ENCODE measurements at places on chromosomes 1 and 21. TPM values are rescaled to one million over a fixed set of nuclear protein-coding genes. Genes with fewer than 3 reads are reported as not detected.

DNA sequence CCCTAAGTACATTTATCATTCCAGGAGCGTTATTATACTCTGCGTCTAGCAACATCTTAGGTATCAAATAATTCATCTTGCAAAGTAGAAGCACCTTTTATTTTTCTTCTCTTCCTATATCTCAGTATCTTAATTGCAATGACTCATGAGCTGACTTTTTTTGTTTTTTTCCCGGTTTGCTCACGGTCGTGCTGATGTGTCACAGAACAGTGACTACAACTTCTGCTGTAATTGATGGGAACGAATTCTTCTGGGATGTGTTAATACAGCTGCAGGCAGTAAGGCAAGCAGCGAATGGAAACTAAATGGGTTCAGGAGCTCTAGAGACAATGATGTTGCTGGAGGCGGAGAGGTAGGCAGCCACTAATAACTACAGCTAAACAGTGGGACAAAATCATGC lies 89.8 kb upstream of the TMPRSS15 start:
- no peak for DNase-seq
- no peak overlapping the region for H3K27ac ChIP-seq
- H3K27me3 ChIP-seq = no peaks in the 10 kb centered on the region
- H3K4me3 ChIP-seq = no peak overlapping the region
- H3K36me3 ChIP-seq = no peaks in the 10 kb centered on the region

DNA sequence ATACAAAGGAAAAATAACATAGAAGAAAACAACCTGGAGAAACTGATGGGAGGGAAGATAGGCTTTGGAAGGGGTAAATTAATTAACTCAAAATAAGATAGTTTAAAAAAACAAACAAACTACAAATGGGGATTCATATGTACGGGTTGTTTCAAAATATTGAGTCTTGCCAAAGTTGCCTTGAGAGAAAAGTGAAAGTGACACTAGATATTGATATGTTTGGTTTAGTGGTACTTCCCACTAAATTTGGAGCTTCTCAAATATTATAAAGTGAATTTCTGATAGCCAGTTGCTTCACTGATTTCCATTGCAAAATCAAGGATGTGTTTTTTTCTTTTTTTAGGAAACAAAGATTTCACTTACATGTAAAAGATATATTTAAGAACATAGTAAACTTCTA lies 149.5 kb upstream of the RUNX1 start:
- peaks cover 28% of the 10 kb centered on the region for H3K4me1 ChIP-seq
- H3K36me3 ChIP-seq = no peaks in the 10 kb centered on the region
- H3K4me3 ChIP-seq = no peak overlapping the region
- H3K27ac ChIP-seq = peak overlapping the region; percentile 56
- H3K27me3 ChIP-seq = no peaks in the 10 kb centered on the region
- no peak for DNase-seq

- H3K27ac ChIP-seq = no peak overlapping the region
- no peaks in the 10 kb centered on the region for H3K36me3 ChIP-seq
- no peaks in the 10 kb centered on the region for H3K4me1 ChIP-seq
- no peak overlapping the region for H3K4me3 ChIP-seq
These were observed 35.8 kb downstream of the C1orf198 start for GRCh38 chr1:230832476-230832875.

- no peaks in the 10 kb centered on the region for H3K36me3 ChIP-seq
- H3K4me1 ChIP-seq = peaks cover 5% of the 10 kb centered on the region
- no peak overlapping the region for H3K4me3 ChIP-seq
- no peak for DNase-seq
- H3K27ac ChIP-seq = no peak overlapping the region
- peaks cover 17% of the 10 kb centered on the region for H3K27me3 ChIP-seq
These were observed 197.6 kb upstream of the FOXD3 start for GRCh38 chr1:63124666-63125191.

DNA sequence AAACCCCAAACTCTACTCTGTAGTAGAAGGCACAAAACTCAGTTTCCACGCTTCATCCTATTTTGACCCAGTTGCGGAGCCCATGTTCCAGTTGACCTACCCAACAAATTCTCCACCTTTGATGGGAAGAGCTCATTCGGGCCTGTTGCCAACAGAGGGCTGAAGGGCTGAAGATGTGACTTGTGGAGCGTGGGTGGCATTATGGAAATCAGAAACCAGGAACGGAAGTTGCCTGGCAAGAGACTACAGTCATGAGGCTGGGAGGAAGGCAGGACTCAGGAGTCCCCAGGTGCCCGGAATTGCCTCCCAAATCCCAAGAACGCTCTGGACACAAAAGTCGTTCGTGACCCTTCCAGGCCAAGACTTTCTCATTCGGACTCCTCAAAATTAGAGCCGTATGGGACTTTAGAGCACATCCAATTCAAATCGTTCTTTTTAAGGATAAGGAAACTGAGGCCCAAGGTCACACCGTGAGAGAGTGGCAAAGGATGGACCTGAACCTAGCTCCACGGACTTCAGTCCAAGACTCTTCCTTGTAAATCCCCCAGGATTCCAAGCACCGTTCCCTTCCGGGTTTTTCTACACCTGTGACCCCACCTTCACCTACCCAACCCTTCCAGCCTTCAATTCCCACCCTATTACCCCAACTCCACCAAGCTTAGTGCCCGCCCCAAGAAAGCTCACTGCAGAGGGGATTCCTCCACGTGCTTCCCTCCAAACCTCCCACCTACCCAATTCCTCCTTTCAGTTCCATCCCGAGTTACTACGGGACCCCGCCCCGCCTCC lies 739 bp downstream of the SMG5 start:
- H3K4me3 ChIP-seq = peak overlapping the region; percentile 93
- H3K27me3 ChIP-seq = no peaks in the 10 kb centered on the region
- H3K36me3 ChIP-seq = peaks cover 25% of the 10 kb centered on the region

- no peak for DNase-seq
- no peak overlapping the region for H3K4me3 ChIP-seq
- no peaks in the 10 kb centered on the region for H3K4me1 ChIP-seq
- peaks cover 24% of the 10 kb centered on the region for H3K27me3 ChIP-seq
- no peaks in the 10 kb centered on the region for H3K36me3 ChIP-seq
These were observed 22.9 kb upstream of the FOXE3 start for GRCh38 chr1:47393141-47393540.

- peaks cover 4% of the 10 kb centered on the region for H3K4me1 ChIP-seq
- no peak overlapping the region for H3K4me3 ChIP-seq
- no peak overlapping the region for H3K27ac ChIP-seq
- no peak for DNase-seq
- peaks cover 19% of the 10 kb centered on the region for H3K27me3 ChIP-seq
These were observed 21.9 kb upstream of the MNDA start for GRCh38 chr1:158809256-158809655.

DNA sequence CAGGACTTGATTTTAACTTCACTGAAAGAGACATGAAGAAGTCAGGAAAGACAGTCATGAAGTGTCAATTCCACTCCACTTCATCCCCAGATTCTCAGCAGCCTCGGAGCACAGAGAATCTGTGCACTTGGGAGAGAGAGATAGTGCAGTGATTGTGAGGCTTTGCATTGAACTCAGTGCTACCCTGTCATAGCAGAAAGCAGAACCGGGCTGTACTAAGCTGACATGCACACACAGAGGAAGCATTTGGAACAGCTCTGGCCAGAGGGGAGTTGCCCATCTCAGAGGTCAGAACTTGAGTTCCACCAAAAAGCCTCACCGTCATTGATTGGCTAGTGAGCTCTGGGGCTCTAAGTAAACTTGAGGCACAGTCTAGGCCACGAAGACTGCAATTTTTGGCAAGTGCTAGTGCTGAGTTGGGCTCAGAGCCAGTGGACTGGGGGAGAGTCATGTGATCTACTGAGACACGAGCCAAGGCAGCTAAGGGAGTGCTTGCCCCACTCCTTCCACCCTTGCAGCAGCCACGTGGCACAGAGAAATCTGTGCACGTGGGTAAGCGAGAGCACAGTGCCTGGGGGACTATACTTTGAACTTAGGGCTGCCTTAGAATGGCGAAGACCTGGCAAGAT lies 810.2 kb upstream of the ADAMTS5 start:
- no peak overlapping the region for H3K4me3 ChIP-seq
- no peak overlapping the region for H3K27ac ChIP-seq
- H3K4me1 ChIP-seq = no peaks in the 10 kb centered on the region
- H3K27me3 ChIP-seq = no peaks in the 10 kb centered on the region
- no peak for DNase-seq

GRCh38 chr1:51417496-51418383 lies 87.4 kb upstream of the TTC39A start:
- H3K27ac ChIP-seq = no peak overlapping the region
- DNase-seq = no peak
- H3K4me1 ChIP-seq = peaks cover 2% of the 10 kb centered on the region
- peaks cover 40% of the 10 kb centered on the region for H3K36me3 ChIP-seq
- H3K27me3 ChIP-seq = no peaks in the 10 kb centered on the region

GRCh38 chr1:32871364-32872191 lies 866 bp upstream of the FNDC5 start:
- H3K27me3 ChIP-seq = peaks cover 49% of the 10 kb centered on the region
- no peak overlapping the region for H3K27ac ChIP-seq
- no peaks in the 10 kb centered on the region for H3K36me3 ChIP-seq

DNA sequence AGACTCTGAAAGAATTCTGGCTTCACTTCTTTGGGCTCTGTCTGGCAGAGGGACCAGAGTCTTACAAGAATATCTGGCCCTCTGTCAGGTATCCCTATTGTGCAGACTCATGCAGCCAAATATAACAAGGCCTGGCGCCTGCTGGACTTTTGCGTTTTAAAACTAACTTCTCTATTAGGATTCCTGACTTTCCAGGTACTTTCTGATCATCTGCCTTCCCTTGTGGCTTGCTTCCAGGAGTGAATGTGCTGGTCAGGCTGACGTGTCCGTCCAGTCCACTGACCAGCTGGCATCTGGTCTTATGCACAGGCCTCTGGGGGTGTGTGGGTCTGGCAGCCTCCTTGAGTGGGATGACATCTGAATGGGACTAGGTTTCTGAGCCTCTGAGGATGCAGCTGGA lies 8.6 kb upstream of the RAB29 start:
- no peaks in the 10 kb centered on the region for H3K27me3 ChIP-seq
- H3K36me3 ChIP-seq = no peaks in the 10 kb centered on the region
- H3K27ac ChIP-seq = no peak overlapping the region
- peaks cover 11% of the 10 kb centered on the region for H3K4me1 ChIP-seq
- H3K4me3 ChIP-seq = no peak overlapping the region

- peaks cover 72% of the 10 kb centered on the region for H3K36me3 ChIP-seq
- no peak overlapping the region for H3K4me3 ChIP-seq
- no peak for DNase-seq
- H3K27ac ChIP-seq = no peak overlapping the region
These were observed 290.3 kb upstream of the B3GALT2 start for GRCh38 chr1:193476748-193477147.

DNA sequence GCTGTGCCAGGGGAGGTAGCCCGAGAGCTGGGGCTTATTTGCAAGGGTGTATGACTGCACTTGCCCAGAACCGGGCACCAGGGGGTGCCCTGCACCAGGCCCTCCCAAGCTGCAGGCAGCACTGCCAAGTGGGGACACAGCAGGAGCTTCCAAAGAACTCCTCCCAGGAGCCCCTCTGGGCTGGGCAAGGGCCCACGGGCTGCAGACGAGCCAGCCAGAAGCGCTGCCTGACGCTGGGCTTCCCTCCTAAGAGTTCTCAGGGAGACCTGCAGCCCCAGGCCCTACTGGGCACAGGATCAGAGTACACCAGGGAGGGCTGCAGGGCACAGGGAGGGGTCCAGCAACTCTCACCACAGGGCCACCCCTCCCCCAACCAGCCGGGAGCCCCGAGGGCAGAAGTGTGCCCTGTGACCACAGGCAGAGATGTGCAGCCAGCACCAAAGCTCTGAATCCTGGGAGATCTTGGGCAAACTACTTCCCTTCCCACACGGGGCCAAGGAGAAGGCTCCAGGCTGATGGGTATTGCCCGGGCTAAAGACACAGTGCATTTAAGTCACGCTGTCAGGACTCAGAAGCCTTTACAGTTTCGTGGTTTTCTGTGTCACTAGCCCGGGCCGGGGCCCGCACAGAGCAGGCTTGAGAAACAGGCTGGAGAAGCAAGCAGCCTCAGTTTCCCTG lies 63.4 kb downstream of the KCNAB2 start:
- peaks cover 2% of the 10 kb centered on the region for H3K27me3 ChIP-seq
- no peaks in the 10 kb centered on the region for H3K36me3 ChIP-seq
- no peak overlapping the region for H3K27ac ChIP-seq
- H3K4me3 ChIP-seq = no peak overlapping the region
- no peaks in the 10 kb centered on the region for H3K4me1 ChIP-seq

- no peak overlapping the region for H3K27ac ChIP-seq
- no peak overlapping the region for H3K4me3 ChIP-seq
- no peaks in the 10 kb centered on the region for H3K4me1 ChIP-seq
- no peaks in the 10 kb centered on the region for H3K27me3 ChIP-seq
- DNase-seq = no peak
These were observed 38.8 kb downstream of the TBX15 start for GRCh38 chr1:118949315-118949714.

DNA sequence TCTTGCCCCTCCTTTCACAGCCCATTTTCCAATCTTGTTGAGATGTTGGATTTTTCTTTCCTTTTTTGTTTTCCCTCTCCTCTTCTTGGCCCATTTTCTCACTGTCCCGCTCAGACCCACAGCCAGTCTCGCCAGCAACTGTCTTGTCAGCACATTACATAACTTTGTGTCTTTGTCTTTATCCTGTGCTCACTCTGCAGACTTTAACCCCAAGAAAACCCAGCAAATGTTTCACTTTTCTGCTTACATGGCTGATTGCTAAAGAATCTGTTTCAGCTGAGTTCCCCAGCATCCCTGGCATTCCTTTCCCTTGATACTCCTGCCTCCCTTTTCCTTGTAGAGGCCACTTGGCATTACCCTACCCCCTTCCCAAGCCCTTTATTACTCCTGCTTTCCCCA lies 74.6 kb downstream of the ZNF648 start:
- DNase-seq = no peak
- peaks cover 12% of the 10 kb centered on the region for H3K27me3 ChIP-seq
- H3K4me1 ChIP-seq = peaks cover 4% of the 10 kb centered on the region

DNA sequence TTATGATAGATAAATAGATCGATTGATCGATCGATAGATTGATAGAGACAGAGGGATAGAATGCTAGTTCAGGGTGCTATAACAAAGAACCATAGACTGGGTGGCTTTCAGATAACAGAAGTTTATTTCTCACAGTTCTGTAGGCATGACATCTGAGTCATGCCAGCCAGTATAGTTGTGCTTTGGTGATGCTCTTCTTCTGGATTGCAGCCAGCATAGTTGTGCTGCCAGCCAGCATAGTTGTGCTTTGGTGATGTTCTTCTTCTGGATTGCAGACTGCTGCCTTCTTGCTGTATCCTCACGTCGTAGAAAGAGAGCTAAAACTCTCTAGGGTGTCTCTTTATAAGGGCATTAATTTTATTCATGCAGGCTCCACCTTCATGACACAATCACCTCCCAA lies 860.8 kb downstream of the BRINP3 start:
- DNase-seq = no peak
- no peaks in the 10 kb centered on the region for H3K27me3 ChIP-seq
- no peaks in the 10 kb centered on the region for H3K4me1 ChIP-seq
- H3K27ac ChIP-seq = no peak overlapping the region
- no peaks in the 10 kb centered on the region for H3K36me3 ChIP-seq

- H3K4me1 ChIP-seq = no peaks in the 10 kb centered on the region
- DNase-seq = no peak
- no peak overlapping the region for H3K4me3 ChIP-seq
- no peaks in the 10 kb centered on the region for H3K36me3 ChIP-seq
- no peak overlapping the region for H3K27ac ChIP-seq
These were observed 62.5 kb downstream of the CHRM3 start for GRCh38 chr1:239448911-239449310.

Gene FMO3
- total RNA-seq = not detected

Gene CFHR2
- total RNA-seq = 0.37 TPM
